ENCODE measurements at places on chromosomes 16 and 17.

DNA sequence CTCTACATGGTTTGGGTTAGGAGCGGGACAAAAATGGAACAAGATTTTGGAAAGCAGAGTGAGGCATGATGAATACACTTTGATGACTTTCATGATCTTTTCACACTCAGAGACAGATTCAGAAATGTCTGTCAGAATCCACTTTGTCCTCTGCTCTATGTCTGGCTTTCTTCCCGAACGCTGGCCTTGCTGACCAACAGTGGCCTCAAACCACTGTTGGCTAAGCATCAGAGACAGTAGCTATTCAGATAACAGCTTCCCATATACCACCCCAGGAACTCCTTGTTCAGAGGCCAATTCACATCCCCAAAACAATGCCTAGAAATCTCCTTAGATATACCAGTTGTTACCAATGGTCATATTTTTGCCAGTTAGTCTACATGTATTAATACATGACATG lies 40.9 kb downstream of the FBXL20 start:
- DNase-seq, result no peak

GRCh38 chr16:19883966-19884485 lies 622 bp downstream of the GPRC5B start:
- DNase-seq, result no peak

GRCh38 chr17:42744283-42744805 lies 496 bp downstream of the EZH1 start:
- DNase-seq, result peak; percentile 67

DNA sequence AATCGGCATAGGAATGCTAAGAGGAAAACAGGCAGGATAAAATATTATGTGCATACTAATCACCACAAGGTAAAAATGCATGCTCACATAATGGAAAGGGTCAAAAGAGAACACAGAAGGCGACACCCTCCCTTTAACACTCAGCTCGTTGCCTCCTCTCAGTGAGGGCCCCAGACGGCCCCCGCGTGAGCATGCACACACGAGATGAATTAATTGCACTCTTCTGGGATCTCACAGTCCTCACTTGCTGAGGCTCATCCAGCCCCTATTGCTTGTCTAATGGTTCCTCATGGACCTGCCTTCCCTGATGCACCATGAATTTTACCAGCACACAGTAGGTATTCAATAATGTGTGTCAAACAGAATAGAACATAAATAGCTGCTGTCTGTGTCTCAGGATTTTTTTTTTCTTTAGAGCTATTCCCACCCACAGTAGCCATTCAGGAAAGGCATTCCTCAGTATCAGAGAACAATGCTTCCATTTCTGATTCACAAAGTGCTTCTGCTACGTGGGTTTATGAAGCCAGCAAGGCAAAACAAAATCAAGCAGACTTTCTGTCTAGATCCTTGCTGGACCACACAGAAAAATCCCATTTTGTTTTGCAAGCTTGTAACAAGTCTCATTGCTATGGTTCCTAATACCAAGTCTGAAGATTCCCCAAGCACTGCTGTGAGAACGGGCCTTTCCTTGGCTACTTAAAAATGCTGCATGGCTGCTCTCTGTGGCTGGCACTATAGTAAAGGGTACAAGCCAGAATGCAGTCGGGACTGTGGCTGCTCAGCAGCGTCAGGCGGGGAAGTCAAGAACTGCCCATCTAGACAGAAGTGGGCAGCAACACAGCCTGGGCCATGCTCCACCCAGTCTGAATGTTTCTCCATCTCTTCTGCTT lies 43.6 kb downstream of the TOM1L2 start:
- DNase-seq, result no peak

DNA sequence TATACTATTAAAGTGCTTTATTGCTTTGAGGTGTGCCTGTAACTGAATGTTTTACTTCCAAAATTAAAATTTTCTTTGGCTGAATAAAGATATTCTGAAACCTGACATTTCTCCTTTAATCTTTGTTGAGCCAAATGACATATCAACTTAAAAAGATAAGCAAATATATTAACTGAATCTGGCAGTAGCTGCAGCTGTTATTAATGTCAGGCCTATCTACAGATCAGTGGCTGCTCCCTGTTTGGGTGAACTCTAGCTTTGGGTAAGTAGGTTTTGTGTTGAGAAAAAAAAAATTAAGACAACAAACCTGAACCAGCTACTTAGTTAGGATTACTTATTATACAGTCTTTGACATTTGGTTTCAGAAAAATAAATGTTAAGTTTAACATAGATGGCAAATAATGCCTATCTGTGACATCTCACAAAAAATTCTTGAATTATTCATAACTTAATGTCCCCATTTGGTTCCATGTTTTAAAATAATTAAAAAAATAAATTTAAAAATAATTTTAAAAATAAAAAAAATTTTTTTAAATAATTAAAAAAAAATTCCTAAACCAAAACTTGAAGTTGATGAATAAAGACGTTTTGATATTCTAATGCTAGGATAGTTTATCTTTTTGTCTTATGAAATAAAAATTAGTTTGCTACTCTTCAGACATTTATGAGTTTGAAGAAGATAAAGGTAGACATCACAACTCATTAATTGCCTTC lies 19.8 kb downstream of the CPD start:
- no peak for DNase-seq

DNA sequence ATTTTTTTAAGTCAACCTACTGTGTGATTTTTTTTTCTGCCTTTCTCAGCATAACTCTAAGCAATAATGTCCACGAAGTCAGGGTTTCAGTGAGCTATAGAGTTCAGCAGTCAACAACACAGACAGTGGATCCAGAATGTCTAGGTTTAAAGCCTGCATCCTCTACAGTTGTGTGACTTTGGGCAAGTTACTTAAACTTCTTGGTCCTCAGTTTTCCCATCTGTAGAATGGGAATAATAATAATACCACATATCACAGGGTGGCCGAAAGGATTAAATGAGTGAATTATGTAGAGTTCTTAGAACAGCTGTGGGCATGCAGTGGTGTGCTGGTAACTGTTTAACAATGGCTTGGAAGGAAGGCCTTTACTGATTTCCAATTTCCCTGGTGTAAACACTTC lies 38.8 kb upstream of the MEAK7 start:
- DNase-seq, result no peak

GRCh38 chr17:63694950-63695773 lies 4.8 kb downstream of the LIMD2 start:
- no peak for DNase-seq

DNA sequence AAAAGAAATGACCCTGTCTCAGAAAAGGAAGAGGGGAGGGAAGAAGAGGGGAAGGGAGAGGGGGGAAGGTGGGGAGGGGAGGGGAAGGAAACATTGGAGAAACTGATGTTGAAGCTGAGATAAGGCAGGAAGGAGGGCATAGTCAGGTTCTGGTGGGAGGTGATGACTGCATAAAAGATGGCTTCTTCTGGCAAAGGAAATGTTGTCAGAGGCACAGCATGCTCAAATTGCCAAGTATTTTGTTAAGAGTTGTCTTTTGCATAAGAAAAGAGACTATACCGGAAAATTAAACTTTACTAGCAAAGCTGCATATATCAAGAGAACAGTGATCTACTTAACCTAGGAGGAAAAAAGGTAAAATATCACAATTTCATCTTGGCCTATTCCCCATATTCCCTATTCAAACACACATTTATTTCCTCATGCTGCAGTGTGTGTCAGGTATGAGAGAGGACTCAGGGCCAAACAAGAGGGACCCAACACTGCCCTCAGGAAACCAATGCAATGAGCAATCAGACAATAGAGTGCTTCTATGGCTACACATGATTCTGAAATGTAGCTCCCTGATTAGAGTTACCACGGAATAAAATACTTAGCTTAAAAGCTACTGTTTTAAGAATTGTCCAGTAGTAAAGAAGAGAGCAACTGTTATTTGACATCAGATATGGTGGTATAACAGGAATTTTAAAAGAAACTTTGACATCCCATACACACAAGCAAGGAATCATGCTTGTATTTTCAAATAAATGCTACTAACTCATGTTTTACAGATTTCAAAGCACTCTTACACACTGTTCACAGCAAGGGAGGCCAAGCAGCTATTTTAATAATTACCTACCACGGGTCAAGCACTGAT lies 80.9 kb downstream of the PARN start:
- no peak for DNase-seq
